CD4-positive, alpha-beta T cell treated with Interleukin-21 for 1 hour (primary cell): ENCODE measurements at places on chromosomes 16 and 17.

- DNase-seq: no peak
These were observed 55.3 kb upstream of the MTSS2 start for GRCh38 chr16:70740914-70741782.

DNA sequence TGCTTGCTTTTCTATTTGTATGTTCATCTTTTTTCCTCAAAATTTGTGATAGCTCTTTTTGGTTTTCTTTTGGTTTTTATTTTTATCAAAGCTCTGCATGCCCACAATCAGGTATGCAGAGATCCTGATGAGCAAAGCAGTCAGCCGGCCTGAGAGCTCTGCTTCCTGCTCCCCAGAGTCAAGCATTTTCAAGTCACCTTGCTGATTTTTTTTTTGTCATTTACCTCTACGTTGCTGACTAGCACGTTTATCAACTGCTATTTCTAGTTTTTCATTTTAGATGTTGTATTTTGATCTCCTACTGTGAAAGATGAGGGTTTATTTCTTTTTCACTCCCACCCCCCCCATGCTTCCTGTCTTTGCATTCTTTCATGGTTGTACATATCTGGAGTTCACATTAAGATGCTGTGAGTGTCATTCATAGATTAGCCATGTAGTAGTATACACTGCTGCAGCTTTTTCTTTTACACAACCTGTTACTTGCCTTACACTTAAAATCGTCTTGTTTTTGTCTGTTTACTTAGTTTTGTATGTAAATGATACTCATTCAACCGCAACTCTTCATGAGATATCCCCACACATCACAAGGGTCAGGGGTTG is 196.2 kb downstream of the LGALS9B start:
- no peak for DNase-seq

DNA sequence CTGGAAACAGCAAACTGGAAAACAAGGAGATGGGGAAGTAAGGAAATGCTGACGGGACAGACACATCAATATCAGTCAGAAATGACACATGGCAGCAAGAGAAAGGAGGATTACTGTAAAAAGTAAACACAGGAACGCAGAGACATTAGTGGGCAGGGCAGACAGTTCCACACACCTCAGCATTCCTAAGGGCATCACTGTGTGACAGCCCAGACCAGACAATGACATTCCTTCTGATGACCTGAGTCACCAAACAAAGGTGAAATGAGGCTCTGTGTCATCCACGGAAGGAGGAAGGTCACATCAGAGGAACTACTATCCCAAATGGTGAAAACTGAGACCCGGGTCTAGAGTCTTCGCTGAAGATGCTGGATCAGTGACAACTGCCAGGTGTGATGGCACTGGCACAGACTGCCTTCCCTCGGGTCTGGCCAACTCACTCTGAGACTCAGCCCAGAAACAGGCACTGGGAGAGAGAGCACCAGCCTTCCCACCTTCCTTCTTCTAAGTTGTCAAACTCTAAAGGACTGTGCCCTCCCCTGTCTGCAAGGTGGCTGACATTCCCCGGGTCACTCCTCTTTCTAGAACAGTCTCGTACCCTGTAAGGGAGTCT is 36.7 kb downstream of the TK2 start:
- no peak for DNase-seq

DNA sequence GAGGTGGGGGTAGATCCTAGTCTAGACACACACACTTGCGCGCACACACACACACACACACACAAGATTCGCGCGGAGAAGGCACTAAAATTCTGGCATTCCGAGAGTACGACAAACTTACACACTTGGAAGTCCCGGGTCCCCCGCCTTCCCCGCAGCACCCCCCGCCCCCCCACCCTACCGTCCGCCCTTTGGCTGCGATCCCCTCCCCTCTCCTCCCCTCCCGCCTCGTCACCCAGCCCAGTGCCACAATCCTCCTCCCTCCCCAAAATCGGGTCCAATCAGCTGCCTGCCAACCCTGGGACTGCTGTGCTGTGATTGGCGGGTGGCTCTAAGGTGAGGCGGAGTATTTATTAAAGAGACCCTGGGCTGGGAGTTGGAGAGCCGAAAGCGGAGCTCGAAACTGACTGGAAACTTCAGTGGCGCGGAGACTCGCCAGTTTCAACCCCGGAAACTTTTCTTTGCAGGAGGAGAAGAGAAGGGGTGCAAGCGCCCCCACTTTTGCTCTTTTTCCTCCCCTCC is at the start of gene SOX9:
Gene SOX9, plus strand, starts transcription at position 379 of the 522 bp plus-strand sequence. CDS start 372 bp downstream, outside the sequence.
- no peak for DNase-seq

- DNase-seq: peak; percentile 43
These were observed at the start of gene ST6GALNAC1 for GRCh38 chr17:76643553-76644148. TSS of gene ST6GALNAC1 (minus strand) at chr17:76643757. CDS start at chr17:76643638, 119 bp downstream.
